Neural progenitor cell (in vitro differentiated cells): ENCODE measurements at places on chromosomes 16 and 17.

DNA sequence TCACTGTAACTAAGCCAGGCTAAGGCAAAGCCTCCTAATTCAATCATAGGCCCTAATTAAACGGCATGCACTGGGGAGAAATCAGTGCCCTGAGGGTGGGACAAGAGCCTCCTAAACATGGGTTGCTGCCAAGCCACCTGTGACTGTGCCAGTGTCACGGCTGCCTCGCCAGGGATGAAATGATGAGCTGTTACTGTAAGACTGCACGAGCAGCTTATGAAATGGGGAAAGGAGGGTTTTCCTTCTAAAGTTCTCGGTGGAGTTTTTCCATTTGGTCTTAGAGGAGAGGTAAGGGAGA is 12.7 kb downstream of the TMEM11 start:
- DNase-seq = no peak

DNA sequence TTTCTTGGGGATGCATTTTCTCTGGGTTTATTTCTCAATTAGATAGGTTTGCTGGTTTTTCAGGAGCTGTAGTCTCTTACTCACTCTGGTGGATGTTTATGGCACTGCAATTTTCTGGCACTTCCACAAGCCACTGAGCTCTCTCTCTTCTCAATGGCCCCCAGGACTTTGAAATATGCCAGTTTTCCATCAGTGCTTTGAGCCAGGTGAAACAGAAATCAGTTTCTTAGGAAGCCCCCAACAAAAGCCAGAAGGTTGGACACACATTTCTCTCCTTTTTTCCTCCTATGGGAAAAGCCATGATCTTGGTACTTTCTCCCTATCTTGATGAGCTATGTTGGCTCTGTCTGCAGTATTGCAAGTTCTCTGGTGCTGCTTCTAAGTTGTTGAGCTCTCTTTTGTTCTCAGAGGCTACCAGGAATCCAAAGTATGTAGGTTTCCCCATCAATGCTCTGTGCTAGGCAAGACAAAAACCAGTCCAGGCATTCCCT is 90.7 kb upstream of the SMIM36 start:
- peak; percentile 81 for DNase-seq

DNA sequence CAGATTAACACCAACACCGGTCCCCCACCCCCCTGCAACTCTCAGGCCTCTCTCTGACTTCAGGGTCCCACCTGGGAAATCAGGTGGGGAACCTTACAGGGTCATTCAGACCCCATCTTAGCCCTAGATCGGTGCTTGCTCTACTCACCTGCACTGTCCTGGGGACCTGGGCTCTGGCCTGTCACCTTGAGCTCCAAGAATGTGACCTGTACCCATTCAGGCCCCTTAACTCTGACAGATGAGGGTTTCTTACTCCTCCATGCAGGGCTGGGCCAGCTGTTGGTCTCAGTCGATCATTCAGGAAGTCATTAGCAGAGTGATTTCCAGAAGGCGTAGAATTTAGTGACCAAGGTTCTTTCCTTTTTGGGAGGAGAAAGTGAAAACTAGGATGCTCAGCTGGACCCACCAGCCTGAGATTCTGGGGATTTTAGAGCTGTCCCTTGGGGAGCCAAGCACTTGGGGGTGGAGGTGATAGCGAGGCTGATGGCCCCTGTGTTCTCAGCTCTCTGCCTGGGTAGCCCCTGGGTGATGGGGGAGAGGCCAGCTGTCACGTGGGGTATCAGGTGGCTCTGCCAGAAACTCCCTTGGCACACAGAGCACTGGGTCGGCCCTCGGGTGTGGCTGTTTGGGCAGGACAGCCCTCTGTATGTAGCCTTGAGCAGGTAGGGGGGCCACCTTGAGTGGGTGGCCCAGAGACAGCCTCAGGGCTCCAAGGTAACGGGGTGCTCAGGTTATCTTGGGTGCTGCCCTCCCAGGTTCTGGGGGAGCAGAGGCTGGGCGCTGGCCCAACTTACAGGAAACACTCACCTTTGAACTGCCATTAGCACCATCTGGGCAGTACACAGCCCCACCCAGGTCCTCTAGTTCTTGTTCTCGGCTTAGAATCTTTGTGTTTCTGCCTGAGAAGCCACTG is 724 bp downstream of the MVP start:
- DNase-seq = no peak

- DNase-seq = no peak
Observed at GRCh38 chr17:82377924-82378740, 6.6 kb downstream of the UTS2R start.

GRCh38 chr17:41962768-41963434 is 3.7 kb upstream of the CNP start:
- peak; percentile 92 for DNase-seq

GRCh38 chr17:48236681-48237134 is 129.1 kb downstream of the SNX11 start:
- no peak for DNase-seq

DNA sequence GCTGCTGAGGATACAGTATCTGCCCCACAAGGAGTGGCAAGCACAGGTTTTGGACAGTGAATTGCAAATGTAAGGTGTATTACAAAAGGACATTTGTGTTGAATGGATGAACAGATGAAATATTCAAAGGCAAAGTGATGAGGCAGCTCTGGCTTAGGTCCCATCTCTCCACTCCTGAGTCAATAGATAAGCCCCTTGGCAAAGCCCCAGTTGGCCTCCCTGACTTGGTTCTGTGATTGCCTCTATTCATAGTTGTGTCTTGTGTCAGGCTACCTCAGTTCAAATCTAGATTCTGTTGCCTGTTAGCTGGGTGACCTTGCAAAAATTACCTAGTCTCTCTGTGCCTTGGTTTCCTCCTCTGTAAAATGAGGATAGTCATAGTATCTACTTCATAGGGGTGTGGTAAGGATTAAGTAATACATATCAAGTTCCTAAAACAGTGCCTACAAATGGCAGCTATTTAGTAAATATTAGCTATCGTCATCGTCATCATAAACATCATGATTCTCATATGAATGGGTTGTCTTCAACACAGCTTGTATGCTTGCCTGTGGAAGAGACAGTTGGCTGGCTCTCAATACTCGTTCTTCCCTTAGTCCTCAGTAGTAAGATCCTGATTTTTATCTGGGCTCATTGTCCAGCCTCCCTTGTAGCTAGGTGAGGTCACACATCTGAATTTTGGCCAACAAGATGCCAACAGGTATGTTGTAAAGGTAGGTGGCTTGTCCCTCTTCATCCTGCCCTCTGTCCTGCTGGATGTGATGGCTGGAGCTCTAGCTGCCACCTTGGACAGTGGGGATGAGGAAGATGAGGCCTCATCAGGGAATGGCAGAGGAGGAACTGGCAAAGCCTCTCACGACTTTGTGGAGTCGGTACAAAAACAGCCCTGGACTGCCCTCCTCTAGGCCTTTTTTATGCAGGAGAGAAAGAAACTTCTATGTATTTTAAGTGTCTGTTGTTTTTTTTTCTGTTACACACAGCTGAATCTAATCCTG is 2.1 kb upstream of the MFAP4 start:
- DNase-seq = no peak

- DNase-seq = no peak
Observed at GRCh38 chr16:16086653-16087446, 136.4 kb downstream of the ABCC6 start.

GRCh38 chr17:15233022-15233805 is 31.9 kb downstream of the PMP22 start:
- DNase-seq = peak; percentile 10

DNA sequence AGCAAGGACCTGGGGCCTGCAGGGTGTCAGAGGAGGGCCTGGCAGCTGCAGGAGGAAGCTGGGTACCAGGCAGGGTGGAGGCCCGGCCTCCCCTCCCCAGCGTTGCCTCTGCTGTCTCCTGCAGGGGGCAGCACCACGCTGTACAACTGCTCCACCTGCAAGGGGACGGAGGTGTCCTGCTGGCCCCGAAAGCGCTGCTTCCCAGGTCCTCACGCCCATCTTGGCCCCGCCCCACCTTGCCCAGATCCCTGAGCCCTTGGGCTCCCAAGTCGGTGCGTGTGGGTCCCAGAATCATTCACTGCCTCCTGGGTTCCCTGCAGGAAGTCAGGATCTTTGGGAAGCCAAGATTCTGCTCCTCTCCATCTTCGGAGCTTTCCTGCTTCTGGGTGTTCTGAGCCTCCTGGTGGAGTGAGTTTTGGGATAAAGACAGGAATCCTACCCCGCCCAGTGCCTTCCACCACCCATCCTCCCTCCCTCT is 1.2 kb downstream of the TMEM95 start:
- peak; percentile 93 for DNase-seq

GRCh38 chr16:54882556-54882955 is 48.1 kb upstream of the IRX5 start:
- DNase-seq = no peak

- no peak for DNase-seq
Observed at GRCh38 chr17:48352630-48353029, 77.4 kb downstream of the SKAP1 start.

DNA sequence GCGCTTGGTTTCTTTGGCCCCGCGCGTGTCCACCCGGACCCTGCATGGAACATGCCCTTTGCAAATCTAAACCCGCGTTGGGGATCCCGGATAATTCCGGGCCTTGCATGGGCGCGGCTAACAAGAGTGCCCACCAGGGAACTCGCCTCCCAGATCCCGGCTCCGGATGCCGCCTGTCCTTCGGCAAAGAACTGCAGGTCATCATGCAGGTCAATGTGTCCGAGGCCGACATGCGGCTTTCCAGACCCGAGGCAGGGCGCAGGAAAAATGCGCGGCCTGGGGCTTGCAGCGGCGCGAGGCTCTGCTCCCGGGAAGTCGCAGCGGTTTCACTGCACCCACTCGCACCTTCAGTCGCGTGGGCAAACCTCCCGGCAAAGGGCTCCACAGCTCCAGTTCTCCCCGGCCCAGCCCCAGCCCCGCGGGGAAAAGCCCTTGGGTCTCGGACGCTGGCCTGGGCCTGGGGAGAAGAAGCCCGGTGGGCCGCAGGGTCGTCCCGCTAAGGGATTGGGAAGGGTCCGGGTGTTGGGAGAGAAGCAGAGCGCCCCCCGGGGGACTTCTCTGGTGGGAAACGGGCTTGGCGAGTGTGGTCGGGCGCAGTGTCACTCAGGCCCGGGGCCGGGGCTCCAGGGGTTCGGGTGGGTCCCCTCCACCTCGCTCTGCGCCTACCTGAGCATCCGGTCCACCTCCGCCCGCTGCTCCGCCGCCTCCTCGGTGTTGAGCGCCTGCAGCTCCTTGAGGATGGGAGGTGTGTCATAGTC is 805 bp downstream of the HNF1B start:
- peak; percentile 79 for DNase-seq

DNA sequence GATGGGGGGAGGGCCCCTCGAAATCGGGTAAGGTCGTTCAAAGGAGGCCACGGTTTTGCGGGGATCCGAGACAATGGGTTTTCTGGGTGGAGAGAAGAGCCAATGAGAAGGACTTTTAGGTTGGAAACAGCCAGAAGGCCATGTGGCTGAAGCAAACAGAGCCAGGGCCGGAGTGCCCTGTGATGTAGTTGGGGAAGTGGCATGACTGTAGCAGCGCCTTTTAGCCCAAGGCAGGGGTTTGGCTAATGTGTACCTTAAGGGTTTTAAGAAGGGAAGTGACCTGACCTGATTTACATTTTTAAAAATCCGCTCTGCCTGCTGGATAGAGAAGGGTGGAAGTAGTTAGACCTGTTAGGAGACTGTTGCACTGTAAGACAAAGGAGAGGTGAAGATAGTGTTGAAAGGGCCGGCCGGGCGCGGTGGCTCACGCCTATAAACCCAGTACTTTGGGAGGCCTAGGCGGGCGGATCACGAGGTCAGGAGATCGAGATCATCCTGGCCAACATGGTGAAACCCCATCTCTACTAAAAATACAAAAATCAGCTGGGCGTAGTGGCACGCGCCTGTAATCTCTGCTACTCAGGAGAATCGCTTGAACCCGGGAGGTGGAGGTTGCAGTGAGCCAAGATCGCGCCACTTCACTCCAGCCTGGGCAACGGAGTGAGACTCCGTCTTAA is 1.0 kb downstream of the LYRM1 start:
- peak; percentile 54 for DNase-seq

DNA sequence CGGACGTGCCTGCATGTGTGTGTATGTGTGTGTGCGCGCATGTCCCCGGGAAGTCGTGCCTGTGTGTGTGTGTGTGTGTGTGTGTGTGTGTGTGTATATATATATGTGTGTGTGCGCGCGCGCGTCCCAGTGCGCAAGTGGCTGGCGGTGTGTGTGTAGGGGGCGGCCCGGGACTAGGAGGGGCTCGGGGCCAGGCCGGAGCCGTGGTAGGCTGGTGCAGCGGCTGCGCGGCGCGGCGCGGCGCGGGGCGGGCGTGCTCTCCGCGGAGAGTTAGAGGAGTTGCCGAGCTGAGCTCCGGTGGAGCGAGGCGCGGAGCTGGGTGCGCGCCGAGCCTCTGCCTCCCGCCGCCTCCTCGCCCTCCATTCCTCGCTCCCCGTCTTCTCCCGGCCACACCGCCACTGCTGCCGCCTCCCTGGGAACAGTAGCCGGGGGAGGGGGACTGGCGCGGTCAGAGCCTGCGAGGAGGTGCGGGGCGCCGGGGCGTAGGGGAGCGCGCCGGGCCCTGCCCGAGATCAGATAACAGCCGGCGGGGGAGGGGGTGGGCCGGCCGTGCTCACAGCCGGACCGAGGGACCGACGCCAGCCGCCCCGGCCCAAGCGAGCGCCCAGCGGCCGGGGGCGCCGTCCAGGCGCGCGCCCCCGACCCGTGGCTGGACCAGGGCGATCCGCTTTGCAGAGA is at the start of gene KCNJ12:
Gene KCNJ12, plus strand, starts transcription at position 277 of the 678 bp plus-strand sequence. CDS start 38,986 bp downstream, outside the sequence.
- peak; percentile 82 for DNase-seq

- DNase-seq = no peak
Observed at GRCh38 chr17:30824002-30824355, 513 bp downstream of the CRLF3 start.

GRCh38 chr17:35130392-35130791 is 9.0 kb downstream of the FNDC8 start:
- DNase-seq = no peak

- DNase-seq = no peak
Observed at GRCh38 chr16:47069841-47070584, 73.7 kb downstream of the NETO2 start.

- no peak for DNase-seq
Observed at GRCh38 chr17:78697554-78698343, 84.3 kb downstream of the CYTH1 start.

DNA sequence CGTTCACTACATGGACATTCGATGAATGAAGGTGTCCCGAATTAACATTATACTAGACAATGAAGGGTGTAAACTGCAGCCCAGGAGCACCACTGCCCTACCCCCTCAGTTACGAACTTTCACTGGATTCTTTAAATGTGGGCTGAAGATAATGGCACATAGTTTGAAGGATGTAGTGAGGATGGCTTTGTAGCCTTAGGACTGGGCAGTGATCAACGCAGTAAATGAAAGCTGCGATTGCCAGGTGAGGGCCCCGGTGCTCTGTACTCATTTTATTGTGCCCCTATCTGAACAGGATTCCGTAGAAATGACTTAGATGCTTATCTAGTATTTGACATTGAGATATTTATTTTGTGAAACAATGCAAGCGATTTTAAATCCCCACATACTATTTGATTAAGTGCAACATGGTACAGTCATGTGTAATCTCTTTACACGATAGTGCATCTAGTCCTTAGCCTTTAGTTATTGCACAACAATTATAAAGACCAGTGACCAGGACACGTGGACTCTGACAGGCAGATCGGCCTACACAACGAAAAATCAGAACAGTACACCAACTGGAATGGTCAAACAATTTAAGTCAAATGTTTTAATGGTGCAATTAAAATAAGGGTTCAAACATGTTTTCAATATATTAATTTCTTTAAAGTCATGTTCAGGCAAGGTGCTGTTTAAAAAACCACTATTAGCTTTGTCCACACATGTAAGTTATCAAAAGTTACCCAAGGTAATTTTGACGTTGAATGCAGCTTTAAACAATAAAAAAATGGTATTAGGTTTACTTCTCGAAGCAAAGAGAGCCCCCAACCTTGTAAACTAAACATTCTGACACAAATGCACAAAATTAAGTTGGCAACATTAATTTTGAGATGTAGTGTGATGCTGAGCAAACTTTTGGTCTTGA is 17.4 kb upstream of the ERN1 start:
- no peak for DNase-seq

GRCh38 chr17:8621585-8621984 is 8.9 kb downstream of the MYH10 start:
- no peak for DNase-seq
